ENCODE measurements at places on chromosomes 6 and 20.

GRCh38 chr6:5497896-5498578, 236.7 kb downstream of the FARS2 start:
- DNase-seq = no peak

DNA sequence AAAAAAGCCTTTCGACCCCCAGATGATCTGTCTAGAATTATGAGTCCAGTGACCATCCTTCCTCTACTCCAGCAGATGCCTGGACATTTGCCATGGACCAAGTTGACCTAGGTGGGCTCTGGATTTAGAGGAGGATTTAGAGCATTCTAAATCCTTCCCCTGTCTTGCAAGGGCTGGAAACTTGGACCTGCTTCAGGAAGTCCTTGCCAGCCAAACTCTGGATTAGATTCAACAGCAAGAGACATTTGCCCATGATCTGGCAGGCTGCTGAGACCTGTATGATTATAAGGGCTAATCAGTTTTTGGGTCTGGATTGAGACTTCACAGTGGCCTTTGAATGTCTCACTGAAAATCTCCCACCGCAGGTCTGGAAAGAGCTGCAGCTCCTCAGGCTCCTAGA, 13.1 kb upstream of the HDGFL1 start:
- no peak for DNase-seq

GRCh38 chr6:147507162-147508041, 1.1 kb upstream of the SAMD5 start:
- DNase-seq = peak; percentile 31

GRCh38 chr6:55069132-55069781, 105.1 kb upstream of the HCRTR2 start:
- DNase-seq = no peak

- DNase-seq = no peak
Measured at GRCh38 chr6:109242029-109242428, 140.2 kb downstream of the CD164 start.

DNA sequence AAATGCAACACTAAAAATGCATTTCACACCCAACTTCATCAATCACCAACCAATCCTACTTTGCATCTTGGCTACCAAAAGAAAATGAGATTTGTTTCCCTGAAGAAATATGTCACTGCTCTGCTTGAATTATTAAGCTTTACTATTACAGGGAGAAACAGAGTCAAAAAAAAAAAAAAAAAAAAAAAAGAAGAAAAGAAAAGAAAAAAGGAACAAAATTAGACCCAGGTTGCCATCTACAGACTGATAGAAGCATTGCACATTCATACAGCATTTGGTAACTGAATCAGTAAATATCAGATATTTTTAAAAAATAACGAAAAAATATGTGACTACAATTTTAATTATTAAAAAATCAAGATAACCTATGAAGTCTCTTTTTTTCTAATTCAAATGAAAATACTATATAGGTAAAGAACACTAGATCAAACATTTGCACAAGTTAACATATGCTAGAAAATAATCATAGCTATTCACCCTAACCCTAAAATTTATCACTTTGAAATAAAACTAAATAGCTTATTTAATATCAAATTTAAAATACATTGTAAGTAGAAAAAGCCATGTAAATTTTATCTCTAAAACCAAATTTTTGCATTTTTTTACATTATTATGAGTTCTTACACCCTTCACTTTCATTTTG, 83.3 kb downstream of the DCDC2 start:
- DNase-seq = no peak

DNA sequence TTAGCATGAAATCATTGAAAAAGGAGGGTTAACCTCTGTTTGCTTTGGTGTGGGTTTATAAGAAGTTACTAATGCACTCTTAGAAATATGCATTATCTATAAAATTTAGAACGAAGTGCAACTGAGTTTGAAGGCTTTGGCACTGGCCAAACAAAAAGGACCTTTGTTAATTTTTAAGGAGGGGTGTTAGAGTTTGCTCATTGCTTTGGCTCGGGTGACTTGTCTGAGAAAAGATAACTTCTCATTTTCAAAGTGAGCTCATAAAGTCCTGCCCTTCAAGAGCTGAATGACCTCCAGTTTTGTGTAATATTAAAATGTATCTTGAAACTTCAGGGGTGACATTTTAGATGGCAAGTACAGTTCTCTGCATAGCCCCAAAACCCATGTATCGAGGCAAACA, 25.9 kb downstream of the NEDD9 start:
- DNase-seq = no peak

GRCh38 chr6:156778454-156779205, 1.5 kb downstream of the ARID1B start:
- DNase-seq = peak; percentile 78

GRCh38 chr6:5256952-5257351, 3.8 kb downstream of the LYRM4 start:
- no peak for DNase-seq
